Smooth muscle cell of the umbilical artery (primary cell): ENCODE measurements at places on chromosomes 6 and 20. TPM values are rescaled to one million over a fixed set of nuclear protein-coding genes. Genes with fewer than 3 reads are reported as not detected.

AIF1 gene
- not detected in 2 replicates for total RNA-seq

BPIFB4 gene
- not detected in 2 replicates for total RNA-seq

IL17F gene
- total RNA-seq: not detected in 2 replicates

C6orf163 gene
- total RNA-seq: 0.59 and 2.3 TPM in 2 replicates

FAXC gene
- 0.59 and 2.1 TPM in 2 replicates for total RNA-seq

ABHD16B gene
- 0.09 TPM in 1 of 2 replicates, not detected in the other for total RNA-seq

DEFB124 gene
- not detected in 2 replicates for total RNA-seq

PNPLA1 gene
- 0.05 TPM in 1 of 2 replicates, not detected in the other for total RNA-seq

PRKN gene
- total RNA-seq: 0.30 and 0.92 TPM in 2 replicates

PPIL1 gene
- total RNA-seq: 31.6 and 43.4 TPM in 2 replicates

EPPIN gene
- not detected in 2 replicates for total RNA-seq

CCN2 gene
- total RNA-seq: 176 and 540 TPM in 2 replicates

FGD2 gene
- not detected in 2 replicates for total RNA-seq

TNFRSF21 gene
- 12.8 and 14.8 TPM in 2 replicates for total RNA-seq

EYS gene
- total RNA-seq: 0.05 TPM in 1 of 2 replicates, not detected in the other

TUBB2B gene
- total RNA-seq: 5.6 and 18.3 TPM in 2 replicates

MACROD2 gene
- total RNA-seq: 1.8 and 2.6 TPM in 2 replicates

KIFC1 gene
- 1.2 and 11.2 TPM in 2 replicates for total RNA-seq

IDH3B gene
- total RNA-seq: 62.1 and 66.0 TPM in 2 replicates

STMN3 gene
- 2.7 and 6.7 TPM in 2 replicates for total RNA-seq

RNF39 gene
- total RNA-seq: not detected in 2 replicates

PLEKHG1 gene
- total RNA-seq: 0.30 and 0.55 TPM in 2 replicates

CDH26 gene
- under 0.01 and 0.09 TPM in 2 replicates for total RNA-seq

MAP7 gene
- 0.30 and 0.32 TPM in 2 replicates for total RNA-seq

FUT9 gene
- not detected in 2 replicates for total RNA-seq

CST1 gene
- not detected in 2 replicates for total RNA-seq

PPT2 gene
- 16.3 and 16.6 TPM in 2 replicates for total RNA-seq

MYB gene
- 0.89 and 4.0 TPM in 2 replicates for total RNA-seq

MUC21 gene
- not detected in 2 replicates for total RNA-seq

COL21A1 gene
- total RNA-seq: 0.05 and 0.30 TPM in 2 replicates

HTR1E gene
- not detected in 2 replicates for total RNA-seq

HBS1L gene
- 114 and 178 TPM in 2 replicates for total RNA-seq

C6orf141 gene
- total RNA-seq: 0.59 and 0.69 TPM in 2 replicates

SEMG1 gene
- total RNA-seq: not detected in 2 replicates

SNX21 gene
- total RNA-seq: 33.3 and 34.7 TPM in 2 replicates

PLN gene
- 0.83 and 0.89 TPM in 2 replicates for total RNA-seq

C2 gene
- 0.42 and 0.89 TPM in 2 replicates for total RNA-seq

TMEM151B gene
- 0.05 TPM in 1 of 2 replicates, not detected in the other for total RNA-seq

TINAG gene
- not detected in 2 replicates for total RNA-seq

CD93 gene
- total RNA-seq: 0.69 and 0.89 TPM in 2 replicates

HSPA12B gene
- total RNA-seq: under 0.01 TPM in 1 of 2 replicates, not detected in the other

SNX14 gene
- total RNA-seq: 118 and 138 TPM in 2 replicates

RAB44 gene
- total RNA-seq: not detected in 2 replicates

CRISP3 gene
- not detected in 2 replicates for total RNA-seq

NPBWR2 gene
- total RNA-seq: not detected in 2 replicates

BMP6 gene
- total RNA-seq: 2.1 and 69.2 TPM in 2 replicates

PCMTD2 gene
- total RNA-seq: 41.2 and 42.5 TPM in 2 replicates

DEF6 gene
- 1.2 TPM in 2 replicates for total RNA-seq

SENP6 gene
- 73.6 and 83.7 TPM in 2 replicates for total RNA-seq

C20orf202 gene
- not detected in 2 replicates for total RNA-seq

LRRC73 gene
- total RNA-seq: 0.30 and 0.46 TPM in 2 replicates

RANBP9 gene
- 37.4 and 53.3 TPM in 2 replicates for total RNA-seq

FAM83B gene
- 0.09 TPM in 1 of 2 replicates, not detected in the other for total RNA-seq

NTSR1 gene
- under 0.01 and 1.9 TPM in 2 replicates for total RNA-seq

DNAJC5 gene
- 79.7 and 83.4 TPM in 2 replicates for total RNA-seq

ESR1 gene
- total RNA-seq: under 0.01 and 0.05 TPM in 2 replicates

OPRM1 gene
- total RNA-seq: not detected in 2 replicates
